ENCODE measurements at places on chromosomes 4 and X.

DNA sequence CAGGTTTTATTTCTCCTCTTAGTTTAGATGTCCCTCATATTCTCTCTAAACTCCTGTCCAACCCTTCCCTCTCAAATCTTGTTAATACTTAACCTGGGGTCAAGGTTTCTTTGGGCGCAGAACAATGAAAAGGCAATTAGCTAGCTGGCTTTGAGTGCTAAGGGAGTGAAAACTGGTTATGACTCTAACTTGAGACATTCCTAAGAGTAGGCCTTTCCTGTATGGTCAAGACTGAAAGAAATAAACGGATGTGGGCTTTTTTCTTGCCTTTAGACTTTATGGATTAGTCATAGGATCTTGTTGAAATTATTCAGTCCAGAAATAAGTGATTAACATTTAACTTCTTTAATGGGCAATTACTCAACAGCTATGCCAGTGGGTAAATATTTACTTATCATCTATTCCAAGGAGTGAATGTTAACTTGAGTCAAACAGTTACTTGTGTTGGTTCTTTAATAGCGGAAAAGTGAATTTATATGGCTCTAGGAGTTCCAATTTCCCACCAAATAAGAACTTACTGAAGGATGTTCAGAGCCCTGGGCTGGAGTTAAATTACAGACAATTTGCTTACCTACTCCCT, 141.7 kb upstream of the SCML1 start:
- no peak for DNase-seq

GRCh38 chr4:116387937-116388474, 697.4 kb downstream of the TRAM1L1 start:
- no peak for DNase-seq

DNA sequence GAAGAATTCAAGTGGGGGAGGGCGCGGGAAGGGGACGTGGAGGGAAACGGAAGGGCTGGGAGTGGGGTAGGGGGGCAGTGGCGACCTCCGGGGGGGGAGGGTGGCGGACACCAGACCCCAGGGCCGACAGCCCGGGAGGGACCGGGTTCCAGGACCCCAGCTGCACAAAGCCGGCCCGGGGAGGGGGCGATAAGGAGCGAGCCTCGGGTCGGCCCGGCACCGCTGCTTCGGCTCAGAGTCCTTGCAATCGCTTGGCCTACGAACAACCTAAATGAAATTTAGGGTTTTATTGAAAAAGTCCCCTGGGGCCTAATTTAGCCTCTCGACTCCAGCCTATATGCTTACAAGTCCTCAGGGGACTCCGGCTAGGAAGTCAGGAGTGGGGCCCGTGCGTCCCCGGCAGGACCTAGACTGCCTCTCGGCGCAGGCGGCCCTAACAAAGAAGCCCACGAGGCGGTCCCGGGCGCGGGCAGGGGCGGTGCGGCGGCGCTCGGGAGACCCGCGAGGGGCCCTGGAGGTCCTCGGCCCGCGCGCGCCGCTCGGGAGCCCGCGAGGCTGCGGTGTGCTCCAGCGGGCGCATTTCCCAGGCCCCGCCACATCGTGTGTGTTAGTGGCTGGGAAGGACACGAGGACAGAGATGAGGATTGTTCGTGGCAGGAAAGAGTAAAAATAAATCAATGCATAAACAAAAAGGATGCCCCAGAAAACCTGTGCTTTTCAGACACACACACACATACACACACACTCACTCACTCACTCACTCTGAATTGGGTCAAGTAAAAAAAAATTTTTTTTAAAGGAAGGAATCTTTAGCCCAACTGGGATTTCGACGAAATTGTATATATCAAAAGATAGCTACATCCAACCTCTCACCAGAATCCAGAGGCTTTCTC, 70.0 kb downstream of the MGST2 start:
- no peak for DNase-seq

- DNase-seq: no peak
Measured at GRCh38 chrX:123060986-123061385, 123.1 kb upstream of the GRIA3 start.

GRCh38 chr4:3786196-3786869, 20.1 kb downstream of the ADRA2C start:
- no peak for DNase-seq

- no peak for DNase-seq
Measured at GRCh38 chrX:68851082-68851481, 22.3 kb downstream of the EFNB1 start.

DNA sequence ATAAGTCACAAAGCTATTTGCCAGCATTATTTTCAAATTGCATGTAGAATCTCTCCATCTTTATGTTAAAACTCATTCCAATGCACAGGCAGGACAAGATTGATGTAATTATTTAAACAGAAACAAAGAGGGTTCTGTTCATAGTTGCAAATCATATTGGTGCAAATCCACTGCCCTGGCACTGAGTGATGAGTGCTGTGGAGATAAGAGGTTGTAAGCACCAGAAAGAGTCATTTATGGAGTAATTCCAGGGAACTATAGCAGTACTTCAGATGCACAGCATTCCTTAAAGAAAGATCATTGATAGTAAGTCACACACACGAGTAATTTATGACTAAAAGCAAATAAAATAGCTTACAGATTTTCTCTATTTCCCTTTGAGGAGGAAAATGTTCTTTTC, 337.7 kb upstream of the CTSO start:
- no peak for DNase-seq

GRCh38 chr4:129446074-129446473, 350.1 kb downstream of the C4orf33 start:
- DNase-seq: no peak

DNA sequence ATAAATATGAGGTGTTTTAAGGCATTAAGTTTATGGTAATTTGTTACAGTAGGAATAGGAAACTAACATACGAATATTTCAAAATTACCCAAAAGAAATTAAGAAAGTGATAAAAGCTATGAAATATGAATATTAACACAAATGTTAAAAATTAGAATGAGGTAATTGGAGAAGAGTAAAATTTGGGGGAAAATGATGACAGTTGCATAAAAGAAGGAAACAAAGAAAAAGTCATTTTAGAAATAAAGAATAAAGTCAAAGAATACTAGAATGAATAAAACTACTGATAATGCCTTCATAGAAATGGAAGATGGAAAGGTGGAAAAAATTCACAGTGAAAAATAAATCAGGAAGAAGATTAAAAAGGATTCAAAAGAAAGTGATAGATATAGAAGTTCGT, 522.9 kb upstream of the NR3C2 start:
- DNase-seq: no peak

- no peak for DNase-seq
Measured at GRCh38 chrX:100829730-100830129, 9.5 kb downstream of the CSTF2 start.

DNA sequence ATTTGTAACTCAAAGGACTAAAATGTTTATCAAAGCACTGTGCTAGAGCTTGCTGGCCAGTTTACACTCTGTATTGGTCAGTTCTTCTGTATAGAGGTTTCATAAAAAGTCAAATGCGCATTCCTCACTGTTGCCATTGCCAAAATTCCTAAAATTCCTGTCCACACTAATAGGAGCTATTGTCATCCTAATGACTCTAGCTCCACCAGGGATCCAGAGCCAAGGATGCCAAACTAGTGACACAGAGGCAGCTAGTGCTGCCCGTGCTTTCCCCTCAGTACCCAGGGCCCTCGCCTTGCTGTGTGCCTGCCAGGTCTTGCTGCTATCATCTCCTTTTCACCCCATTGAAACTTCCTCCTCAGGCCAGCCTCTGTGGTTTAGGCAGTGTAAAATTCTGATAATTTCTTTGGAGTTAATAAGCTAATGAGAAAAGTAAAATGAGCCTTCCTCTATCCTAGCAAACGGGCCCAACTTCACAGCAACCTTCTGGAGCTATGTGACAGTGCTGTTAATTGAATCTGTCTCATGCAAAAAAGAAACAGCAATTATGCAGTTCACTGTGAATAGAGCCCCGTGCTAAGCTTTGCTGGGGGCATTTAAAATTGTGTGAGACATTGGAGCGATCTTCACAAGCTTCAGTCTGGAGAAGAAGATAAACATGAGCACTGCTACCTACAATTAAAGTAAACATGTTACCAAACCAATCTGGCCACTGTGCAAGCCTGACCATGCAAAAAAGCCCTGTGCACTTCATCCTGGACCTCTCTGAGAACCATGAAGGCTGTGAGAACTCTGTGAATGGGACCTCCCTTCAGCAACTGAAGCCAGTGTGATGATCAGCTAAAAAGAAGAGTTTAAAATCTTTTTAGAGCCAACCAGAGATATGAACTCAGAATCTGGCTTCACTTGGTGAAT, 43.1 kb upstream of the FGF2 start:
- no peak for DNase-seq

DNA sequence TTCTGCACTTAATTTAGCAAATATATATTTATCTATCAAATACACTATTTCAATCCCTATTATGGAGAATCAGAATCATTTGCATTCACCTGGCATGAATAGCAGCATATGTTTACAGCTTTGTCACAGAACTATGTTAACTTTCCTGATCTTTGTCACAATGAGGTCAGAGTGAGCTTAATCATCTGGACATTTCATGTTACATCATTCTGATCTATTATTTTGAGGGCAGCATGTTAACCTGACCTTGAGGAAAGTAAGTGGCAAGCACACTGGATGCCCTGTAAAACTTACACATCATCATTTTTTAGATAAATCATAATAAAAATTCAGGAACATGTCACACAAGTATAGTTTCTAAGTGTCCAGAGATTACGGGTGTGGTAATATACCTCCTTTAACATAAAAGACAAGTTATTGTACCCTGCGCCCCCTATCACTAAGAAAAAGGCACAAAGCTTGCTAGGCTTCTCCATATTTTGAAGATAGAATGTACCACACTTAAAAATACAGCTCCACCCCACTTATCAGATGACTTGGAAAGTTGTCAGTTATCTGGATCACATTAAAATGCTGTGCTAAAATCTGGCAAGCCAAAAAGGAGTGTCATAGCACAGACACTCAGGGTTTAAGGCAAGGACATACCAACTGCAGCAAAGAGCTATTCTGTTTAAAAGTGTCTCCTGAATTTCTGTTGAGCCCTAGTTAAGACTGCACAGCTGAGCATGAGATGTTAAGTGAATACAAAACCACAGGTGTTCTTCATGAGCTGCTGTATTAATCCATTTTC, 182.7 kb upstream of the FAT4 start:
- no peak for DNase-seq

DNA sequence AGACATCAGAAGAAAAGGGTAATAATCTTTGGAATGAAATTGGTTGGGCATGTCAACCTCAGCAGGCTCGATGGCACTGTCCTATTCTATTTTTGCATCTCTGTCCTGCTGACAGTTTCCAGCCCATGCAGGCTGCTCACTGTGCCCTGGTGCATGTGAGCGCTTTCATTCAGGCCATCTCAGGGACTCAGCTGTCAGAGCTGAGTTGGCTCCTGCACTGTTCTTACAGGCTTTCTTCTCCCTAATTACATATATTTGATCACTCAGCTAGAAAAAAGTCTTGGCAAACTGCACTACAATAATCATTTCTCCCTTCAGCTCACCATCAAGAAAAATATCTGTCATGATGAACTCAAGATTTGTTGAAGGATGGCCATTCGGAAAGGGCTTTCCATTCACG, 84.7 kb downstream of the RASL11B start:
- no peak for DNase-seq

GRCh38 chrX:68354879-68355628, 78.2 kb downstream of the OPHN1 start:
- no peak for DNase-seq

DNA sequence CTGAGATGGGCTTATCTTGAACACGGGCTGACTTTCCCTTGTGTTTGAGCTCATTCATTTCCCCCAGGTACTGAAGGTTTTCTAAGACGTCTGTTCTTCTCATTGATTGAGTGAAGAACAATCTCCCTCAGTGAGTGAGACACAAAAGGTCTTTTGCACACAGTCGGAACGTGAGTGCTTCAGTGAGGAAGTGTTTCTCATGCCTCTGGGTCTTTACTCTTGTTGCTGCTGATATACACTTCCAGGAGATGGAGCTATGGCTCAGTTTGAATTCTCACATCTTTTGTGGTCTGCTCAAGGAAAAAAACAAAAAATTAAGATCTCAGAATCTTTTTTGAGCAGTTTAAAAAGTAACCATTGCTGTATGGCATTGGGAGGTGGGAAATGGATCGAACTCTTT, 981.9 kb upstream of the TENM3 start:
- peak; percentile 8 for DNase-seq

DNA sequence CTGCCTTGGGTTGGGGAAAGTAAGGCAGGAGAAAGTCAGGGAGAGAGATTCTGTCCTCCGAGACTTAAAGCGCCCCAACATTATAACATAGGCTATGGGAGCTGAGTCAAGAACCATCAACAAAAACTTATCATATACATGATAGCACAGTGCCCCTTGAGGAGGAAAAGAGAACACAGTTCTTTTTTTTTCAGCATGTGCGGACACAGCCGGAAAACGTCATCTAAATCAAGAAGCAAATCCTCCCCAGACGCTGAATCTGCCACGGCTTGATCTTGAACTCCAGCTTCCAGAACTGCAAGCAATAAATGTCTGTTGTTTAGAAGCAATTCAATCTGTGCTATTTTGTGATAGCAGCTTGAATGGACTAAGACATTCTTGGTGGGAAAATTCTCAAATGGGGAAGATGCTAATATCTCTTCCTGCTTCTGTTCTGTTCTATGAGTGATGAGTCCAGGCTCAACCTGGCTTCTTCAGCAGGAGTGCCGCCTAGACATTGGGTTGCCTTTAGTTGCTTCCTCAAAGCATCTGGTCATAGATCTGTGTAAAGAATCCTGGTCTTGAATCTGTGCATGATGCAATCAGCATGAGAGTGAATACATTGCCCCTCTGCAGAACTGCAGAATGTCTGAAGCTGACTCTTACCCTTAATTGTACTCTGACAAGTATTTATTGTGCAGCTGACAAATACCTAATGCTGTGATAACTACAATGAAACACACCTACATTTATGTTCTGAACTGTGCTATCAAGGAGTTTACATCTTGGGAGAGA, 549.8 kb upstream of the PRKX start:
- DNase-seq: peak; percentile 15

GRCh38 chr4:174332741-174333493, 49.2 kb downstream of the CEP44 start:
- no peak for DNase-seq

GRCh38 chrX:145623453-145623852, 194.2 kb upstream of the SLITRK2 start:
- DNase-seq: no peak

DNA sequence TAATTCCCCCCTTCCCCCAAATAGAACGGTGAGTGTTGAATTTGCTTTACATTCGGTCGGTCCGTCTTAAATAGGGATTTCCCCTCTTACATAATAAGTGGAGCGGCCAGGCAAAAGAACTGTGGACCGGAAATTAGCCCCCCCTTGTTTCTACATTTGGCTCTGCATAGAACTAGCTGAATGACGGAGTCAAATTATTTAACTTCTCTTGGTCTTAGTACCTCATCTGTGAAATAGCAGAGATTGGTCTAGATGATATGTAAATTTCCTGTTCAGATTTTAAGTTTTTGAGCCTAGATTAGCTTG, 1.3 kb downstream of the SPATA18 start:
- DNase-seq: no peak

DNA sequence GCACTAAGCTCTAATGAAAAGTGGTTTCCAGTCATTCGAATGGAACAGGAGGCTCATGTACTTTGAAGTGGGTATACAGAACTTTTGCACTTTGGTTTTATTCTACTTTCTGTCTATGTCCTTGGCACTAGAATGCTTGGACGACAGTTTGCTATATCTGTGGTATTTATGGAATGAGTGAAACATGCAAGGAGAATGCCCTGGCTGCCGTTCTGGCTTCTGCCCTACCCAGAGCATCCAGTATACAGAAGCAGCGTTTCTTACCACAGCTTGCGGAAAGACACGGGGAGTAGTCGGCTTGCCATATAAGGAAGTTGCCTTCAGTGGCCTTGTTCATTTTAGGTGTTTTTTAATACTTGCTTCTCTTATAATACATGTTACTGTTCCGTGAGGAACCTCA, 98.0 kb downstream of the TBL1X start:
- no peak for DNase-seq

- no peak for DNase-seq
Measured at GRCh38 chrX:31058284-31058683, 13.6 kb downstream of the FTHL17 start.
